ENCODE measurements at places on chromosomes 7 and 10.

DNA sequence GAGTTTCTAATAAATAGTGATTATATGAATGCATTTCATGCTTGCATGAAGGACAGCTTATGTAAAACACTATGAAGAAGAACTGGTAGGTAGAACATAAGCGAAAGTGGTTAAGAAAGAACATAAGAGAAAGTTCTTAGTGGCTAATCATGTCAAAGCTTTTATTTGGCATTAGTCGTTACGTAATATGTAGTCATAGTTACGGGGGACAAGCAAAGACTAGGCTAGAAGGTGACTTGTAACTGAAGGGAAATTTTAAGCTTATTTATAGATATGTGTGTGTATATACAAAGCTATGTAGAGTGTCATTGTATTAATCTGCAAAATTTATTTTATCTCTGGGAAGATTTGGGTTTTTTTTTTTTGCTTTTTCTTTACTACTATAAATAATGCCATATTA is 36.9 kb downstream of the CAPZA2 start:
- DNase-seq, result no peak

DNA sequence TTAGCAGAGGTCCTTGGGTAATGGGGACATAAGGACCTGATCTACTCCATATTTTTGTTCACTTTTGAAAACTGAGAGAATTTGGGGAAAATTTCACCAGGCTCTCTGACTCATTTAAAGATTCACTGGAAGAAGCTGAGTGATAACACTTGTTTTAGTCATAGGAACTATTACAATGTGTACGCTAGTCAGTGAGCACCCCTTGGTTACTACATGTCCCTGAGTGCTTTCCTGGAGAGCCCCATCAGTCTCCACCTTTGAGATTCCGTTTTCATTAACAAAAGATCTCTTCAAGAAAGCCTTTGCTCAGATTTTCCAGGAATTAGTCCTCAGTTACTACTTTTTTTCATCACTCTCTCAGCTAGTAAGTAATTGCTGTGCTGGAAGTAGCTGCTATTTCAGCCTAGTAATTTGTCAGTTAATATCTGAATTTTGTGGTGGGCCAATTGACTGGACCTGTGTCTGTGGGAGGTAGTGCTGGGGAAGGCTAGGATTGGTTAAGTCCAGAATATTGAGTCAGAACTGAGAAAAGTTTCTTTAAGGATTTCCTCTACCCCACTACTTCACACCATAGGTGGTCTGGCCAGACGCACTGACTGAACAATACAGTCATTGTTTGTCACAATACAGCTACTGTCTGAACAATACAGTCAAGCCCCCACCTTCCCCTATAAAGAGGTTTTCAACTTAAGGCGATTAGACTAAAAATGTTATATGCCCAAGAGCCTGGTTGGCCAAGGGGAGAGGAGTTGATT is 235.0 kb downstream of the CCDC7 start:
- no peak for DNase-seq

DNA sequence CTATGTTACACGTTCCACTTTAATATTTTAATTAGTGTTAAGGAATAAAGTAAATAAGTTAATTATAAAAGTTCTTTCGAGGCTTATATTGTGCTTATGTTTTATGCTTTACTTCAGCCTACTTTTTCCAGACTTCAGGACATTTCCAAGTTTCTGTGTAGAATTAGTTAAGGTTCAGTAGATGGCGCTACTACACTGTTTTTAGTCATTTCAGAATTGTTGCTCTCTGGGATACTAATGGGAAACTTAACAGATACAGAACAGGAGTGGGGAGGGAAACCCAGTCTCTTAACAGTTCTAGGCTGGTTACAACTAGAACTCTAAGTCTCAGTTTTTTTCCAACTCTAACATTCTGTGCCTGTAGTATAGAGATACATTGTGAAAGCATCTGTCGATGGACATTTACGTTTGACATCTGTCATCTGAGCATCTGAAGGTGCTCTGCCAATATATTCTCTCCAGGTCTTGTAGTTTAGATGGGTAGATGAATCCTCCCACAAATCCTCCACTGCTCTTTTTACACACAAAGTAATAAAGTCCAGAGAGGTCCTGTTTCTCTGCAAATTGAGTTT is 56.8 kb upstream of the FAM171A1 start:
- no peak for DNase-seq

DNA sequence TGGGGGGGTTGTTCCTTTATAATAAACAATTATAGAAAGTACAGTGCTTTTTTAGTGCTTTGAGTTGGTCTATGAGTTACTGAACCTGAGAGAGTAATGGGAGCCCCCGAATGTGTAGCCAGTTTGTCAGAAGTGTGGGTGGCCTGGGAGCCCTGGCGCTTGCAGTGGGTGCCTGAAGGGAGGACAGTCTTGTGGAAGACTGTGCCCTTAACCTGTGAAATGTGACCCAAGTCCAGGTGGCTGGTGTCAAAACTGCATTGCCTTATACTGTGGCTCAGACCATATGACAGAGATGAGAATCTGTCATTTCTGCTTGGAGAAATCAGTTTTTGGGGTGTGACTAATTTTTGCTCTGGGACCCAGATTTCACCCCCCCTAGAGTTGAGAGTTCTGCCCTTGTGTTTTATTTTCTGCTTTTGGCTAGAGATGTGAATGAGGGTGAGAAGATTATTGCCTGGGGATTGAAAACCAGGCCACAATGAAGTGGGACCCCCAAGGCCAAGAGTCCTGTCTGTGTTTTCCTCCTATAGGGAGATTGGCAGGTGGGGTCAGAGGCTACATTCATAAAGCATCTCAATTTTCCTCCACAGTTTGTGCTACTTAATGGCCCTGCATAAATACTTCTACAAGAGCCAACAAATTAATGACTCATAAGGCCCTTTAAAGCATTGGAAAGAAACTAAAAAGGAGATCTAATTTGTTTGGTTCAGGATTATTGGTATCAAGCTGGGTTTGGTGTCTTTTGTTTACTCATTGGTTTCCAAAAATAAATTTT is 24.1 kb upstream of the CARD11 start:
- no peak for DNase-seq

DNA sequence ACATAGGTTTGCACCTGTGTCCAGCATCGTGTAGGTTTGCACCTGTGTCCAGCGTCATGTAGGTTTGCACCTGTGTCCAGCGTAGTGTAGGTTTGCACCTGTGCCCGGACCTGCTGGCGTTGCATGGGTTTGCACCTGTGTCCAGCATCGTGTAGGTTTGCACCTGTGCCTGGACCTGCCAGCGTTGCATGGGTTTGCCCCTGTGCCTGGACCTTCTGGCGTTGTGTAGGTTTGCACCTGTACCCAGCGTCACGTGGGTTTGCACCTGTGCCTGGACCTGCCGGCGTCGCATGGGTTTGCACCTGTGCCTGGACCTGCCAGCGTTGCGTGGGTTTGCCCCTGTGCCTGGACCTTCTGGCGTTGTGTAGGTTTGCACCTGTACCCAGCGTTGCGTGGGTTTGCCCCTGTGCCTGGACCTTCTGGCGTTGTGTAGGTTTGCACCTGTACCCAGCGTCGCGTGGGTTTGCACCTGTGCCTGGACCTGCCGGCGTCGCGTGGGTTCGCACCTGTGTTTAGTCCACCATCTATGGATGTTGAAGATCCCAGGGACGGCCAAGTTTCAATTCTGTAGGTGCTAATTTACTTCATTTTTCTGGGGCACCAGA is 158.0 kb downstream of the WDR37 start:
- no peak for DNase-seq

DNA sequence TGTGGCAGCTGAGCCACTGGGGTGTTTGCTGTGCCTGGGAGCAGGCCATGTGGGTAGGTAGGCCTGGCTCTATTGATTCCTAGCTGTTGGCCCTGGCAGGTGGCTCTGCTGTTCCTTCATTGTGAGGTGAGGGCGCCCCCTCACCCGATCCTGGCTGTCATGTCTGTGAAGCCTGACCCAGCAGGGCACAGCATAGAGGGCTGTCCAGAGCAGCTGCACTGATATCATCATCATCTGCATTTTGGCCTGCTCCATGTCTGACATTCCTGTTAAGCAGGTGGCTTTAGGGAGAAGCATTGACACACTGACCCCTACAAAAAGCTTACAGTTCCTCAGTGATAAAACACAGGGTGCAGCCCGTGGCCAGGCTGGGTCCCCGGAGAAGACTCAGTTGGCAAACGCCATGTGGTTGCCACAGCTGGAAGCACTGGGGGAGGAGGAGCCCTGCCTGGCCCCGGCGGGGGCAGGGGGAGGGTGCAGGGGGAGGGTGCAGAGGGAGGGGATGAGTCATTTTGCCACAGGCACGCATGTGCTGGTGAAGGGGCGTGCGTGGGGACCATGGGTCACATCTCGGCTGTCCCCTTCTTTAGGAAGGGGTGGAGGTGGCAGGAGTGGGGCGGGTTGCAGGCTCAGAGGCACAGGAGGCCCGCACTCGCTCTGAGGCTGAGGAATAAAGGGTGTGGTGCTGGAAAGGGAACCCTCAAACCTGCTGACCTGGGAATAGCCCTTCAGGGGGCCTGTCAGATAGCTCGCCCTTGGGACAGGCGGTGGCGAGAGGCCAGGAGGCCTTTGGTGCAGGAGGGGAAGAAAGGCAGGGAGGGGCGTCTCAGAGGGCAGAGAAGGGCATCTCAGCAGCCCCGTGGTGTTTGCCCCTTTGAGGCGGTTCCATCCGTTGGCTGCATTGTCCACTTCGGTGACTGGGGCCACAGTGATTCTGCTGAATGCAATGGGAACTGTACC is 31.6 kb downstream of the IKZF1 start:
- peak; percentile 73 for DNase-seq

DNA sequence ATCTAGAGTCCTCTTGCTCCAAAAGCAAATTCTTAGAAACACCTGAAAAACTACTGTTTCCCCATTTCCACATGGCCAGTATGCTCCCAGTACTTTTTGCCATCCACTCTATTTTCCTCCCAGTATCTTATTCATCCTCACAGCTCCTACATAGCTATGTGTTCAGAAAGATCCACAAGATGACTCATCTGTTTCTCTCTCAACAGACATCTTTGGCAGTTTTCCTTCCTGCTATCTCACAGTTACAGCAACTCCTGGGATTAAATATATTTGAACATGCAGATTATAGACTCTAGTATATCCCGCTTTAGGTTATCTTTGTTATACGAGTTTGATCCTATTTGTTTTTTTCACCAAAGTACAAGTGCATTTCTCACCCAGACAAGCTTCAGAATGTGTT is 675.6 kb upstream of the POT1 start:
- no peak for DNase-seq

DNA sequence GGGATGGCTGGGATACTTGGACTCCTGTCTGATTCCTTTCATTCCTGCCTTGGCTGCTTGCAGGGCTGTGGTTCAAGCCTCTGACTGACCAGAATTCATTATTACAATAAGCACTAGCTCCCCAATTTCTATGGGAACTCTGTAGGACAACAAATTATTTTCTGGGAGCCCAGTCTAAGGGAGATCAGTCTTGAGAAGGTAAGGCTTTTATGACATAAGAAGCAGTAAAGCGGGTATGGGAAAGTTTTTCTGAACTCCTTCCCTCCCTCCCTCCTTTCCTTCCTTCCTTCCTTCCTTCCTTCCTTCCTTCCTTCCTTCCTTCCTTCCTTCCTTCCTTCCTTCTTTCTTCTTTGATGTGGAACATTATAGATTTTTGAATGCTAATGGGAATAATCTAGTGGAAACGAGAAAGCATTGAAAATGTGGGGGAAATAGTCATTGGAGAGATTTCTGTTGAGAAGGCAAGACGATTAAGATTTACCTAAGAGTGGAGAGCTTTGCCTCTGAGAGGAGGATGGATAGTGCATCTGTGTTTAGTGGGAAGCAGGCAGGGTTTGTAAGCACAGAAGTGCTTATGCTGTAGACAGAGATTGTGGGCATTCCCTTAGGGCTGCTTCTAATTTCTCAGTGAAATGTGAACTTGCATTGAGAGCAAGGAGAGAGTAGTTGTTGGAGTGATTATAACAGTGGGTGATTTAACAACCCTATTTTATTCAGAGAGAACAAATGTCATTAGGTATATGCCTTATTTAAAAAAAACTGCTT is 201.5 kb downstream of the DNAJB9 start:
- DNase-seq, result no peak

DNA sequence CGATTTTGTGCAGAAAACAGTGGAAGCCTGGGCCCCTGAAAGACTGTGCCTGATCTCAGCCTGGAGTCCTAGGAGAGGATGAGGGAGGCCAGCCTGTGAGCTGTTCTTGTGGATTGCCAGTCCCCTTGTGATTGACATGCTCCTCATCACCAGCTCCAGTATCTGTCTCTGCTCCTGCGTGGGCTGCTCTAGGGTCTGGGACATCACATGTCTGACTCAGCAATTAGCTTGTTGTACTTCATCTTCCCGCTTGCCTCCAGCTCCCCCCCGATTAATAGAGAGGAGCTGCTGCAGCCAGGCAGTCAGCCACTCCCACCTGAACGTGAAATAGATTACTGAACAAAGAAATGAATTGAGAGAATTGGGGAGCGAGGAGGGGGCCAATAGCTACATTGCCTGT is 99.6 kb upstream of the TBX20 start:
- no peak for DNase-seq

GRCh38 chr7:157205438-157205837 is 66.7 kb downstream of the UBE3C start:
- DNase-seq, result no peak

DNA sequence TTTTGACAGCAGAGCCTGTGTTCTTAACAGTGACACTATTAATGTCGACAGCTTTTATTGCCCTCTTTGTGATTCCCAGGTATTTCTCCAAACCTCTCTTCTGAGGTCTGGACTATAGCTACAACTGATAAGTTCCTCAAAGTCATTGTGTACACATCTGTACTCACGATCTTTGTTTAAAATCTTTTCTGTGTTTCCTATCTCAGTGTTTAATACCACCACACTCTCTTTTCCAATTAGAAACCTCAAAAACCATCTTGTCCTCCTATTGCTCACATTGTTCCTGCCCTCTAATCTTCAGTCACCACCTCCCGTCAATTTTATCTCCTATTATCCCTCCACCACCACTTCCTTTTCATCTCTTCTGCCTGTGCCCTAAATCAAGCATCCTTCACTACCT is 12.9 kb upstream of the WASL start:
- no peak for DNase-seq

GRCh38 chr10:29238523-29239135 is 50.2 kb upstream of the LYZL1 start:
- DNase-seq, result no peak

DNA sequence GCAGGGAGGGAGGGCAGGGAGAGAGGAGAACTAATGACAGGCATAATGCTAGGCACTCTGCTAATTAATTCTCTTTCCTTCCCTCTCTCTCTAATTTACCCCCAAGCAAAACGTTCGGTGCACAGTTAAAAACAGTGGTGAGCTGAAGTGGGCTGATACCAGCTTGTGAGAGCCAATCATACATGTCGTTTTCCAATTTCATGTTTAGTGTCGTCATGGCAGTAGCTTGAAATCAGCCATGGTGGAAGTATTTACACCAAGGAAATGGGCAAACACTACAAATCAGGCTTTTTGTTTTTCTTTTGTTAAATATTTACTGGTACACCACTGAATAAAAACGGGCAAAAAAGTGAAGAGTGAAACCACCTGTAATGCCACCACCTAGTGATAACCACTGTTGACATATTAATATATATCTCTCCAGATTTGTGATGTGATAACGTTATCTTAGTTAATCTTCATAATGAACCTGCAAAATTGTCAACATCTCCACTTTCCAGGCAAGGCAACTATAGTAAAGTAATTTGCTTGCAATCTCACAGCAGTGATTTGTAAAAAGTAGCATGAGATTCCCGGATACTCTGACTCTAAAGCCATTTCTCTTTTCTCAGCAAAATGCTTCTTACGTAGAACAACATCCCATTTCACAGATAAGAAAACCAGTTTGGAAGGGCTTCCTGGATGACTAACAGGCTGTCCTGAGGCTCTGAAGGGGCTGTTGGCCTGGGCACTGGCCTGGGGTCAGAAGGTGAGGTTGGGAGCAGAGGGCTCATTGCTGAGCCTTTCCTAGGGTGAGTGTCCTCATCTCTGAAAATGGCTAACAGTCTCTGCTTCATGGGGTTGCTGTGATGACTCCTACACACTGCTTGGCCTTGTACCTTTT is 83.7 kb downstream of the ATXN7L1 start:
- DNase-seq, result no peak

GRCh38 chr10:24849051-24849450 is 103.4 kb downstream of the PRTFDC1 start:
- DNase-seq, result no peak

Measured in upper lobe of right lung (tissue), 1 donor.